Endothelial cell (in vitro differentiated cells): ENCODE measurements at places on chromosomes 4 and X. TPM values are rescaled to one million over a fixed set of nuclear protein-coding genes. Genes with fewer than 3 reads are reported as not detected.

Gene GAGE12H
- not detected for total RNA-seq

Gene TLR3
- total RNA-seq = not detected

Gene TRIM2
- 15.4 TPM for total RNA-seq

GRCh38 chrX:46665232-46666152, 91.9 kb downstream of the CHST7 start:
- no peak for DNase-seq

- DNase-seq = peak; percentile 22
Observed at GRCh38 chr4:82430964-82431745, 765 bp downstream of the ENOPH1 start.

- DNase-seq = peak; percentile 10
Observed at GRCh38 chrX:51459125-51459524, 37.3 kb downstream of the NUDT11 start.

DNA sequence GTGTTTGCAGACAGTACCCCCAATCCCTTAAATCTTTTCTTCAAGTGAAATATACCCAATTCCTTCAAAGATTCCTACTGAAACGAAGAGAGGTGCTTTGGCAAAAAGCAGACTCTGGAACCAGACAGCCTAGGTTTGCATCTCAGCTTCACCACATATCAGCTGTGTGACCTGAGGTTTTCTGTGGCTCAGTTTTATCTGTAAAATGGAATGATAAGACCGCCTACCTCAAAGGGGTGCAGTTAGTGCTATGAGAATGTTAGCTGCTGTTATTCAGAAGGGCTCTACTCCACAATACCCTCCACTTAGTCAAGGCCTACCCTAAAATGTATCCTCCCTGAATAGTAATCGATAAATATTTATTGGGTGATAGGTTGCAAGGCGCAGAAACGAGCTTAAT, 664 bp downstream of the PIR start:
- DNase-seq = no peak

- no peak for DNase-seq
Observed at GRCh38 chr4:28890949-28891775, 1829.0 kb upstream of the PCDH7 start.

- DNase-seq = no peak
Observed at GRCh38 chrX:129039176-129039575, 484.1 kb downstream of the SMARCA1 start.

- no peak for DNase-seq
Observed at GRCh38 chr4:7478665-7479064, 43.9 kb upstream of the PSAPL1 start.

- DNase-seq = no peak
Observed at GRCh38 chr4:288891-289290, 16.4 kb downstream of the ZNF732 start.

- DNase-seq = no peak
Observed at GRCh38 chrX:112513154-112513553, 166.6 kb downstream of the LHFPL1 start.

GRCh38 chrX:115499112-115499805, 61.7 kb upstream of the PLS3 start:
- DNase-seq = no peak

DNA sequence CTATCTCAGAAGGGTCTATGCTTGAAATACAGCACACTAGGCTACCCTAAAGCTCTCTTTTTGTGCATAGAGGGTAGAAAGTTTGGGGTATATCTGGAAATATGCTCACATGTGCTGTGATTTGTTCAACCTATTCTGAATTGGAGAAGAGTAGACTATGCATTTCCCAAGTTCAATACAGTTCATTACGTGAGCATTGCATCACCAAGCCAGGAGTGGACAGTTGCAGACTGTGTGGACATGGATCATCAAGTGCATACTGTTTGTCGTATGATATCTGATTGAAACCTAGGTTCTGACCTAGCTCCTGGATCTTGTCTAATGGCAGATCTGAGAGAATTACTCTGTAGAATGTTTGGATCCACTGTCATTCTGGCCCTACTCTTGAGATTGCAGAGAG, 161.1 kb downstream of the FRAS1 start:
- no peak for DNase-seq
